ENCODE measurements at places on chromosomes 6 and 20.

DNA sequence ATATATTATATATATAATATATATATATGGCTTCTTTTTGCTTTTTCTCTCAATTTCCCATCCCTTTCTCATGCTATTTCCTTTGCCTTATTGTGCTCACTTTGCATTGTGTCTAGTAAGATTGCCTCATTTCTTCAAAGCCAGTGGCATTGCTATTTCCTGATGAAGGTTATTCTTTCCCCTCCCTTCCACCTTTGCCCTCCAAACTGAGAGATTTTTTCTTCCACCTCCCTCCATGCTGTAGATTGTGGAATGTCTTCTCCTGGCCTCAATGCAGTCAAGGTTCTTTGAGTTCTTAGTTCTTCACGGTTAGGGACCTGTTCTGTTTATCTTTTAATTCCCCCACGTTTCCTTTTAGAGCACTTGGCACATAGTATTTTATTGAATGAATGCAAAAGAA is 17.2 kb downstream of the SH3BGRL2 start:
- no peak for DNase-seq

- no peak for DNase-seq
Measured at GRCh38 chr20:47377122-47377722, 20.7 kb upstream of the ZMYND8 start.

- DNase-seq, result no peak
Measured at GRCh38 chr6:38021029-38021428, 201.5 kb downstream of the ZFAND3 start.

GRCh38 chr6:52369234-52369633 is 7.3 kb downstream of the PAQR8 start:
- DNase-seq, result no peak

DNA sequence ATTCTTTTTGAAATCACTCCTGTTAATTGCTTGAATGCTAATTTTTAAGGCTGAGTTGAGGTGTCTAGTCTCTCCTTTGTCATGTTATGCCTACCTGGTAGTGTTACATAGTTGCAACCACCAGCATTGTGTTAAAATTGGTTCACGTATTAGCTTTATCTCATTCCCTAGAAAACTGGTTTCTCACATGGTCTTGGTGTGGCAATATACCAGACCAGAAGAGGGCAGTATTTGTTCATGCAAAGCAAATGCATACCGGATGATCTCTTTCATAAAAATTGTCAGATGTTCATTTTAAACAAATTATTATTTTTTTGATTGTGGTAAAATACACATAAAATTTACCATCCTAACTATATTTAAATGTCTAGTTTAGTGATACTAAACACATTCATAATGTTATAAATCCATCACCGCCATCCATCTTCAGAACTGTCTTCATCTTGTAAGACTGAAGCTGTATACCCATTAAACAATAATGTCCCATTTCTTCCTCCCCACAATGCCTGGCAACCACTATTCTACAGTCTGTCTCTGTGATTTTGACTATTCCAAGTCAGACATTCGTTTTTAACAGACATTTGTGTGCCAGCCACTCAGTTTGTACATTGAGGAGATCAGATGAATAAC is 92.8 kb downstream of the ATRN start:
- DNase-seq, result peak; percentile 54

Data from CD4-positive, alpha-beta T cell treated with Interleukin-17A for 1 hour (primary cell).